ENCODE measurements at places on chromosomes 4 and X. TPM values are rescaled to one million over a fixed set of nuclear protein-coding genes. Genes with fewer than 3 reads are reported as not detected.

The STOX2 gene
- 18.5 TPM for total RNA-seq

DNA sequence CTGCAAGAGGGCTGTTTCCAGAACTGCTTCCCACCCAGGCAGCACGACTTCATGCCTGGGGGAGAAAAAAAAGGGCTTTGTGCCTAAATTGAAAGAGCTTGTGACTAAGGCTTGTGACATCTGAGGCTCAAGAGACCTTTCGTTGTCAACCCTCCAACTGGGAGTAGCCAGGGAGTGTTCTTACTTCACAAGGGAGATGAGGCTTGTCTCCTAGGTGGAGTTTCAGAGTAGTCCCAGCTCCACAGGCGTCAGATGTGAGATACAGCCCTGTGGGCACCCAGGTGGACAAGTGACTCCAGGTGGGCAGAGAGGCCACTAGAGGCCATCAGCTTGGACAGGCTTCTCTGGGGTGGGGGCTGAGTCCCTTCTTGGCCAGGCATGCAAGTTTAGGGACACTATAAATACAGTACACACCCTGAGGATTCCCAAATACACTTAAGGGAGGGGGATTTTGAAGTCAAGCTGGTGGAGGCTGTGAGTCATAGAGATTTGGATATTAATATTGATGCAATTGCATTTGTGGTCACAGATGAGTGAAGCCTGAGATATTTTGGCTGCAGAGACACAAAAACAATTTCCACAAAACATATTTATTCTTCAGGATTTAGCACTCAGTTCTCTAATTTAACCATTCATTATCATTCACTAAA, 40.1 kb upstream of the SETD7 start:
- no peaks in the 10 kb centered on the region for H3K36me3 ChIP-seq
- H3K27me3 ChIP-seq = no peaks in the 10 kb centered on the region

The TACC3 gene
- total RNA-seq = 5.3 TPM

The RRH gene
- not detected for total RNA-seq

The FGFBP2 gene
- total RNA-seq = 4.8 TPM

GRCh38 chrX:2723286-2723879, 28.5 kb upstream of the XG start:
- no peak overlapping the region for H3K27ac ChIP-seq
- H3K36me3 ChIP-seq = peaks cover 92% of the 10 kb centered on the region
- H3K27me3 ChIP-seq = no peaks in the 10 kb centered on the region
- no peak overlapping the region for H3K4me3 ChIP-seq
- DNase-seq = no peak
- H3K4me1 ChIP-seq = no peaks in the 10 kb centered on the region

The PABPC4L gene
- total RNA-seq = 0.67 TPM

The COX7B2 gene
- not detected for total RNA-seq

The NSDHL gene
- 14.1 TPM for total RNA-seq

DNA sequence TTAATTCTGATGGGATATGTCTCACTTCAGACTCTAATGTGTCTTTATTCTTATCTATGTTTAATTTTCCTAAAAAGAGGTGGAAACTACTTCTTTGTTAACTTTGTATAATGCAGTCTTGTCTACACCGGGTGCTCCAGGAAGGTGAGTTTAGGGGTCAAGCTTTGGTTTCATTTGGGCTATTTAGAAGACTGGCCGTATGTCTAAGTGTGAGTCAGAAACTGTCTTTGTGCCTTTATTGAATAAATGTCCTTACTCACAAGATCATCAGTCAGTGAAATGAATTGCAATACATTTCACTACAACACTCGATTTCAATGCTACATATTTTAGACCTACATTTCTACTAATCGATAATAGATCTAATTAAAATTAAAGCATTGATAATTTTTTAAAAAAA, 56.2 kb downstream of the PROM1 start:
- H3K36me3 ChIP-seq = no peaks in the 10 kb centered on the region
- no peak overlapping the region for H3K4me3 ChIP-seq
- H3K27me3 ChIP-seq = no peaks in the 10 kb centered on the region
- no peak for DNase-seq

The JADE3 gene
- 3.8 TPM for total RNA-seq

DNA sequence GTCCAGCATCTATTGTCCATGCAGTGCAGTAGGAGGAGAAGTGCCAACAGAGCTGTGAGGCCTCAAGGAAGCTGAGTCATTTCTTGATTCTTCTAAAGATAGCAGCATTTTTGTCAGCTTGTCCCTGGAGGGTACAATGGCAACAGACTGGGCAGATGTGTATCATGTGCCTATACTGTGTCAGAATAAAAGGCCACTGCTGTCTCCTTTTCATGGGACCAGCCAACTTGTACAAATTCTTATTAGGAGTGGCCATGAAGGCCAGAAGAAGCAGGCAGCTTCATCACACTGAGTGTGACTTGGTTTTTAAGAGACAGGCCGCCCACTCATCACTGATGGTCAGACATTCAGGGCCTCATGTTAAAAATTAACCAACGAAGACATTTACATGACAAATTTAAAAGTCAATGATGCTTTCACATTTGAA, 185.0 kb upstream of the FAM241A start:
- no peaks in the 10 kb centered on the region for H3K4me1 ChIP-seq
- no peak overlapping the region for H3K4me3 ChIP-seq
- H3K27me3 ChIP-seq = no peaks in the 10 kb centered on the region
- DNase-seq = no peak
- no peak overlapping the region for H3K27ac ChIP-seq

The CXCL6 gene
- total RNA-seq = 2.4 TPM

DNA sequence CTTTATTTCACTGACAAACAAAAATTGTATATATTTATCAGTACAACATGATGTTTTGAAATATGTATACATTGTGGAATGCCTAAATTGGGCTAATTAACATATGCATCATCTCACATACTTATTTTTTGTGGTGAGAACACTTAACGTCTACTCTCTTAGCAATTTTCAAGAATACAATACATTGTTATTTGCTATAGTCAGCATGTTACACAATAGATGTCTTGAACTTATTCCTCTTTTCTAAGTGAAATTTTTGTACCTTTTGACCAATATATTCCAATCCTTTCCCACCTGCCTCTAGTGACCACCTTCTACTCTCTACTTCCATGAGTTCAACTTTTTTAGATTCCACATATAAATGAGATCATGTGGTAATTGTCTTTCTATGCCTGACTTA, 35.1 kb downstream of the C4orf46 start:
- no peaks in the 10 kb centered on the region for H3K4me1 ChIP-seq
- no peaks in the 10 kb centered on the region for H3K36me3 ChIP-seq
- no peak overlapping the region for H3K4me3 ChIP-seq
- H3K27ac ChIP-seq = no peak overlapping the region

The KIF4A gene
- 0.41 TPM for total RNA-seq

DNA sequence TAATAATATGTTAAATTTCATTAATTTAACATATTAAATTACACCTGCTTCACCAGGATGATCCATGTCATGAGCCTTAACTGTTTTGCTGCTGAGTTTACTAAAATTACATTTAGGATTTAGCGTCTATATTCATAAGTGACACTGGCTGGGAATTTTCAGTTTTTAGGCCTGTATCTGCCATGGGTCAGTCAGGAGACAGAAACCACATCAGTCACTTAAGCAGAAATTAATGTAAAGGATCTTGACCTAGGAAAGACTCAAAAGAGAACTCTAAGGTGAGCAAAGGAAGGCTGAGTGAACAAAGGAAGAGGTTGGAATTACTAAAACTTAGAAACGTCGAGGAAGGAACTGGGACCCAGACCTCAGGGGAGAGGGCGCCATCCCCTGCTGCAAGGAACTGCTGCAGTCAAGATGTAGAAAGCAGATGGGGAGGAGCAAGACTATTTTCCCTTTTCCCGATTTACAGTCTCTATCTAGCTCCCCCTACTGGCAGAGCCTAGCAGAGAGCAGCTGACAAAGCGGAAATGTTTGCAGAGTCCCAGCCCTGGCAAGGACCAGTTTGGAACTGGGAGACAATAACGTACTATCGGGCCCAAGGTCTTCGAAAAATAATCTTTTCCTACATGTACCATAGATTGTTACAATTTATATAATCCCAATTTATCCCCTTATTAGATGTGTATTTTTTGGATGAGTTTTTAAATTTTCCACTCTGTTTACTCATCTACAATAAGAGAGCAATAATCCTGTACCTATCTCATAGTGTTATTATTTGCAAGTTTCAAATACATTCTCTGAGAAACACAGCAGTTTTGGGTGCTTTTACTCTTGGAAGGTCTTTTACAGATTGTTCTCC, 22.6 kb upstream of the RBBP7 start:
- H3K4me1 ChIP-seq = peaks cover 4% of the 10 kb centered on the region
- H3K27ac ChIP-seq = no peak overlapping the region

The STATH gene
- not detected for total RNA-seq

GRCh38 chr4:48071191-48071590, 54.6 kb downstream of the NIPAL1 start:
- no peak for DNase-seq
- H3K4me3 ChIP-seq = no peak overlapping the region
- no peaks in the 10 kb centered on the region for H3K27me3 ChIP-seq
- H3K36me3 ChIP-seq = no peaks in the 10 kb centered on the region
- no peaks in the 10 kb centered on the region for H3K4me1 ChIP-seq
- no peak overlapping the region for H3K27ac ChIP-seq

Data from right atrium auricular region (tissue), 2 donors.